ENCODE measurements at places on chromosomes 6 and 20. TPM values are rescaled to one million over a fixed set of nuclear protein-coding genes. Genes with fewer than 3 reads are reported as not detected.

Gene LY6G6D
- not detected for polyA plus RNA-seq

Gene GSTA3
- not detected for polyA plus RNA-seq

Gene SLC35F1
- polyA plus RNA-seq, result not detected

Gene PCSK2
- polyA plus RNA-seq, result not detected

- no peaks in the 10 kb centered on the region for H3K4me1 ChIP-seq
- H3K27me3 ChIP-seq, result no peaks in the 10 kb centered on the region
- H3K27ac ChIP-seq, result no peak overlapping the region
- no peak overlapping the region for H3K4me3 ChIP-seq
- H3K36me3 ChIP-seq, result no peaks in the 10 kb centered on the region
Observed at GRCh38 chr20:15475483-15475882, 1097.8 kb downstream of the KIF16B start.

DNA sequence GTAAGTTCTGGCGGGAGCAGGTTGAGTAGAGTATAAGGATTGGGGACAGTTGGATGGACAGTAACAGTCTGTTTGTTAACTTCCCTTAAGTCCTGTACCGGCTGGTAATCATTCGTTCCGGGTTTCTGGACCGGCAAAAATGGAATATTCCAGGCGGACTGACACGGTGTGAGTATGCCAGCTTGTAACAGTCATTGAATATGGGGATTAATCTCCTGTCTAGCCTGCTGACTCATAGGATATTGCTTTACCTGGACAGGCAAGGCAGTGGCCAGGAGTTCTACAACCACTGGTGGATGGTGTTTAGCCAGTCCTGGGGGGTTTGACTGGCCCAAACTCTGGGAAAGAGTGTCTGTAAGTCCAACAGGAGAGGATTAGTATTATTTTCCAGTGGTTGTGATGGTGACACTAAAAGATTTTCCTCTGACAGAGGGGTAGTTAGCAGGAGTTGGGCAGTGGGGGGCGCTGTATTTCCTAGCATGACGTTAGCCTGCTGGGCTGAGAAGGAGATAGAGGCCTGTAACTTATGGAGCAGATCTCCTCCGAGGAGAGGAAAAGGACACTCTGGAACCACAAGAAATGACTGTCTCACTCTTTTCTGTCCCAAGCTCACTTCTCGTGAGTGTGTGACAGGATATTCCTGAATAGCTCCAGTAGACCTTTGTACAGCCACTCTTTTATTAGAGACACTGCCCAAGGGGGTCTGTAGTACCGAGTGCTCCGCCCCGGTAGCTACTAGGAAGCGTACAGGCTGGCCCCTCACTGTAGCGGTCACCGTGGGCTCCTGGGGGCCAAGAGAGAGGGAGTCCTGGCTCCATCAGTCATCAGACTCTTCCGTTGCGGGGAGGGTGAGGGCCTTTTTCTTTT, 152.2 kb downstream of the TRIM27 start:
- no peak for DNase-seq
- H3K27ac ChIP-seq, result no peak overlapping the region
- peaks cover 81% of the 10 kb centered on the region for H3K27me3 ChIP-seq
- H3K36me3 ChIP-seq, result peaks cover 6% of the 10 kb centered on the region

DNA sequence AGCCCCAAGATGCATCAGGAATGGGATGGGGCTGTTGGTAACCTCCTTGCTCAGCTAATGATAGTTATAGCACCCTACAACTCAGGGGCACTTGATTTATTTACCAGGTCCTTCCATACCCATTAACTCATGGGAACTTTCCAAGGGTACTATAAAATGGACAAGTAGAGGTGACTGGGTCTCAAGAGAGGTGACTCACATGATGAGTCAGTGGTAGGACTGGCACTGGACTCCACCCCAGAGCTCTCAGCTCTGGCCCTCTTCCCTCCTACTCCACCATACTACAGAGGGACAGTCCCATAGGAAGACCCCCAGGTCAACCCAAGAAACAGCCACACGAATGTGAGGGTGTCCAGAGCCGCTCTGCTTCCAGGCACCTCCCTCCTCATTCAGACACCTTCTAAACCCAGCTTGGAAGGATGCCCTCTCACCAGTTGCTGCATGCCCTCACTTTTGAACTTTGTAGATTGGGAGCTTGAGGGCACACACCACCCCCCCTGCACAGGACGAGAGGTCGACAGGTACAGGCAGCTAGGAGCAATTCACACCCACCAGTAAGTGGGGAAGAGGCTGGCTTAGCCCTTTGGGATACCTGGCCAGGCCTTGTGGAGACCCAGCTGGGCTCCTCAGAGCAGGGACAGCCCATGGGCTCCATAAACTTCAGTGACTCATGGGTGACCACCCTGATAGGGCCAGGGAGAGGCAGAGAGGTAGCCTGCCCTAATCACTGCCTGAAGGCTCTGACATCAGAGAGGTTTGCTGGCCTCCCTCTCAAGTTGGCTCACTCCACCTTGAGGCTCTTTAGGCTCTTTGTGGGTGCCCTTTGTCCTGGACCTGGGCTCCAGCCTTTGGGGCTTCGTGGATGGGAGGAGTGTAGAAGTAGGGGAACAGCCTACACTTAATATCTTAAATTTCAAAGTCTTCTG, 81.6 kb upstream of the MLN start:
- H3K27ac ChIP-seq, result no peak overlapping the region
- no peak overlapping the region for H3K4me3 ChIP-seq
- H3K36me3 ChIP-seq, result no peaks in the 10 kb centered on the region
- H3K4me1 ChIP-seq, result no peaks in the 10 kb centered on the region
- H3K27me3 ChIP-seq, result peaks cover 24% of the 10 kb centered on the region

- no peaks in the 10 kb centered on the region for H3K4me1 ChIP-seq
- peaks cover 9% of the 10 kb centered on the region for H3K27me3 ChIP-seq
- no peak for DNase-seq
- no peak overlapping the region for H3K27ac ChIP-seq
- H3K4me3 ChIP-seq, result no peak overlapping the region
- no peaks in the 10 kb centered on the region for H3K36me3 ChIP-seq
Observed at GRCh38 chr6:117288083-117288715, 22.8 kb downstream of the VGLL2 start.
